Activated CD4-positive, alpha-beta T cell treated with anti-CD3 and anti-CD28 coated beads, Interleukin-2, amount 50 U/mL, for 16 hours (primary cell): ENCODE measurements at places on chromosomes 1 and 21.

DNA sequence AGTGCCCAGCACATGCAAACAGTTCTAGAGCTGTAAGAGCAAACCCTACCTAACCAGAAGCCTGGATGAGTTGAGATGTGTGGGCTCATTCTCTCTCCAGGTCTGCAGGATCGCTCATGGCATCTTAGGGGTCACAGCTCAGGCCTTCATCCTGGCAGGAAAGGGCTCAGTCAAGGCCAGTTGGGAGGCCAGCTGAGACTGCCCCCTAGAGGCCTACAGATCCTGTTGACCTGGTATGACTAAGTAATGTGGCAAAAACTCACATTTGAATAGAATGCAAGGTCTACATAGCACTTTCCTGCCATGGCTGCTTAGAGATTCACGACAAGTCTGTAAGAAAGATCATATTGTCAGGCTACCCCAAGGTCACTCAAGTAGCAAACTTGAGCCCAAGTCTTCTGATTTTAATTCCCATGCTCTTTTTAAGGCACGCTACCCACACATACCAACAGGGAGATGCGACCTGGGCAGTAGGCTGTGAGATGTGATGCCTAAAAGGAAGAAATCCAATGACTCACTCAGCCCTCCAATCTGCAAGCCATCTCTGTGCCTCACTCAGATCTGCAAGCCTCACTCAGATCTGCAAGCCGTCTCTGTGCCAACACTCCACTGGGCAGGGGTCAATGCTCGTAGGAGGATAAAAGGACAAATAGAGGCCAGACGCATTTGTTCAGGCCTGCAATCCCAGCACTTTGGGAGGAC is 5.1 kb upstream of the CAPN8 start:
- peak; percentile 23 for DNase-seq

- no peak for DNase-seq
Observed at GRCh38 chr1:241716915-241717656, 65.0 kb downstream of the WDR64 start.

DNA sequence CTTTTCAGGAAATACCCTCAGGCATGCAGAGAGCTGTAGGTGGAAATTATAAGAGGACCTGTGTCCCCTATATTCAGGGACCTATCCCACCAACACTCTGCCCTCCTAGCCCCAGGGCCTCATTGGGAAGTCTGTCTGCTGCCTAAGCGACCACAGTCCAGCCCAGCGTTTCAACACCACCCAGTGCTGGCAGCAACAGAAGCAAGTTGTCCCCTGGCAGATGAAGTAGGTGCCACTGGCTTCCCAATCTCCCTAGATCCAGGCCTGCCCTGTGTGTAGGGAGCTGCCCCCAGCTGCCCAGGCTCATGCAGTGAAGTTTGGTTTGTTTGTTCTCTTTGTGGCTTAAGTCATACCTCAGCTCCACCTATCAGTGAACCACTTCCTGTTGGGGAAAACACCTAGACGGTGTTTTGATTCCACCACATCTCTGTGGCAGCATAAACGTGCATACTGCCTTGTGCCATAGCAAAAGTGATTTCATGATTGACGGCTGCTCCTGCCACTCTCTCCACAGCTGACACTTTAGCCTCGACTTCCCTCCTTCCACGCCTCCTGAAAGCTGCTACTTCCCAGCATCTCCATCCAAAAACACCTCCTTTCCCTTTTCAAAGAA is 8.1 kb upstream of the LEFTY1 start:
- DNase-seq = peak; percentile 91

DNA sequence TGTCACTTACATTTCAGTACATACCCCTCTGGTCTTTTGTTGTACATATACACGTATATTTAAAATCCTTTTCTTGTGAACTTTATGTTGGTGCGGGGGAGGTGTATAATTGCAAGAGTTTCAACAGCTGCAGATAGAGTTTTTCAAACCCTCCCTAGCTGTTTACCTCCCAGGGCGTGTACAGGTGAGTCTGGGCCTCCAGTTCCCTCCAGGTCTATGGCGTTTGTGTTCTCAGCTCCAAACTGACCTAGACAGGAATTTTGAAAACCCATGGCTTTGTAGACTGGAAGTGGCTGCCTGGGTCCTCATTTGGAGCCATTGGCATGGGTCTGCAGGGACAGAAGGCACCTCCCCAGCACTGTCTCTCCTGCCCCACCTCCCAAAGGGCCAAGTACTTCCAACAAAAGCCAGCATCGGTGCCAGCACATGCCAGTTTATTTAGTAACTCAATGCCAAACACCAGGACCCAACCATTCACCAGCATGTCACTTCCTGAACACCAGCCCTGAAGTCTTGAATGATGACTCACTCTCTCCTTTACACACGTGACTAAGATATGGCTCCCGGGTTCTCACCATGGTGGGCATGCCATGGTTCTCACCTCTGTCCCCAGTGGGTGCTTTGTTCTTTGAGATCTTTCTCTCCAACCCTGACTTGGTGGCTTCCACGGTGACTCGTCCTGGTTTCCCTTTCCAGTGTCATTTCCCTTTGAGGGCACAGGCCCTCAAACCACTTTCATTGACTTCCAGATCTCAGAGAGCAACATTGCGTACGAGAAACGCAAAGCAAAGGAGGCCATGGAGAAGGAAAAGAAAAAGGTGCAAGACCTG is 57.3 kb upstream of the EFHD2 start:
- DNase-seq = peak; percentile 75
